GM13976 (cell line): ENCODE measurements at places on chromosomes 1 and 21.
A peak's percentile ranks its signal among the peaks of the same experiment; 100 is the strongest.

- DNase-seq, result no peak
Measured at GRCh38 chr1:182281541-182281940, 110.0 kb downstream of the GLUL start.

- DNase-seq, result no peak
Measured at GRCh38 chr1:11764519-11764918, 2.5 kb downstream of the C1orf167 start.

GRCh38 chr1:59687081-59687480 lies 127.7 kb upstream of the HOOK1 start:
- no peak for DNase-seq

DNA sequence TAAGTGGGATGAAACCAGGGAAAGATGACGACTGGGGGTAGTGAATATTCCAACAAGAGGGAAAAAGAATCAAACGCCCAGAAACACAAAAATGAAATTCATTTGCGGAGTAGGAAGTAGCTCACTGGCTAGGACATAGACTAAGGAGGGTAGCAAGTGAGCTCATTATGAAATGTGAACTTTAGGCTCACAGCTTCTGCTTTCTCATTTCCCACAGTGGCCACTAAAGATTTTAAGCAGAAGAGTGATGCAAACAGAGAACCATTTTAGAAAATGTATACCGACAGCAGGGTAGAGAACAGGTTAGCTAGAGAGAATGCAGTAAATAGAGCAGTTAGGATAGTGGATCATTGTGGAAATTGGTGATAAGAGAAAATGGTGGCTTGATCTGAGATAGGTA lies 3.5 kb downstream of the CD48 start:
- DNase-seq, result no peak

DNA sequence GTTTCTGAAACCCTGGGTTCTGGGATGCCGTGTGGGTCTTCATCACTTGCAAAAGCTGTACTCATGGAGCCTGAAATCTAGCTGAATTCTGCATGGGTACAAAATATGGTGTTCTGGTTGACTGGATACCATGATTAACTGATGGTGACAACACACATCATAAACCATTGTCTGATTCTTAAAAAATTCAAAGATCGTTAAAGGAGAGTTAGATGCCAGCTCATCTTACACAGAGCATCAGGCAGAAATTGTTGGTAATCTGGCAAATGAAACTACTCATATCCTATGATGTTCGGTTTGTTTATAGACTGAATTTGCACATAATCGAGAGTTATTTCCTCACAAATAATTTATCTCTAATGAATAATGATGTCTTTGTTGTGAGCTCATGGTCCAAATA lies 218.1 kb upstream of the PKN2 start:
- no peak for DNase-seq

DNA sequence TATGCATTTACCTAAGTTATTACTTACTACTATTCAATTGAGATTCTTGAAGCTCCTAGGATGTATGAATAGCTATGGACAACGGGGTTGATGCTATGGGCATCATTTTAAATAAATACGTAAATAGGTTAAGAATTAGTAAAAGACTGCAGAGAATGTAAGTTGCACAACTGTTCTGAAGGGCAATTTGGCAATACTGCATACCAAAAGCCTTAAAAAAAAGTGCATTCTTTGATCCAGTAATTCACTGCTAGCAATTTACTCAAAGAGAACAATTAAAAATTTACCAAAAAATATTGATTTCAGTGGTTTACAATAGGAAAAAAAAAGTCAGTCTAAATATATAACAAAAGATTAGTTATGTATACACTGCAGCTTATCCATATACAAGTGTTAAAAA lies 3.5 kb downstream of the ARPC5 start:
- DNase-seq, result no peak

DNA sequence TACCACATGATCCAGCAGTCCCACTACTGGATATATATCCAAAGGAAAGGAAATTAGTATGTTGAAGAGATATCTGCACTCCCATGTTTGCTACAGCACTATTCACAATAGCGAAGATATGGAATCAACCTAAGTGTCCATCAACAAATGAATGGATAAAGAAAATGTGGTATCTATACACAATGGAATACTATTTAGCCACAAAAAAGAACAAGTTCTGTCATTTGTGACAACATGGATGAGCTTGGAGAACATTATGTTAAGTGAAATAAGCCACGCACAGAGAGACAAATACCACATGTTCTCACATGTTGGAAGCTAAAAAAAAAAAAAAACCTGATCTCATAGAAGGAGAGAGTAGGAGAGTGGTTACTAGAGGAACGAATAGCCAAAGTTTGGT lies 17.7 kb downstream of the ATPAF1 start:
- no peak for DNase-seq

- DNase-seq, result no peak
Measured at GRCh38 chr1:119253366-119253765, 112.9 kb upstream of the WARS2 start.

- no peak for DNase-seq
Measured at GRCh38 chr1:92980732-92981647, 19.7 kb upstream of the DIPK1A start.

DNA sequence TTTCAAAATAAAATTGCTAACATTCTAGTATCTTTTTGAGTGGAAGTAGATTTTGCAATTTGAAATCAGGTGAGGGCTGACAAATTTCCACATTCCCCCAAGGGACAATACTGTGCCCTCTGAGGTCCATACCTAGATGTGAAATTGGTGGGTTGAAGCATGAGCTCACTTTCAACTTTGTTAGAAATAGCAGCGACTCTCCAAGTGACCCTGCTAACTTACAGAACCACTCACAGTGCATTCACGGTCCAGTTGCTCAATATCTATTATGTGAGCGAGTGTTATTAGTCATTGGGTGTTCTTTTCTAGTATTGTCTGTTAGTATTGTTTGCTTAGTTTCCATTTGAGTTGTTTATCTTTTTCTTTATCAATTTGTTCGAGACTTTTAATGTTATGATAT lies 53.6 kb upstream of the ASB17 start:
- peak; percentile 68 for DNase-seq

DNA sequence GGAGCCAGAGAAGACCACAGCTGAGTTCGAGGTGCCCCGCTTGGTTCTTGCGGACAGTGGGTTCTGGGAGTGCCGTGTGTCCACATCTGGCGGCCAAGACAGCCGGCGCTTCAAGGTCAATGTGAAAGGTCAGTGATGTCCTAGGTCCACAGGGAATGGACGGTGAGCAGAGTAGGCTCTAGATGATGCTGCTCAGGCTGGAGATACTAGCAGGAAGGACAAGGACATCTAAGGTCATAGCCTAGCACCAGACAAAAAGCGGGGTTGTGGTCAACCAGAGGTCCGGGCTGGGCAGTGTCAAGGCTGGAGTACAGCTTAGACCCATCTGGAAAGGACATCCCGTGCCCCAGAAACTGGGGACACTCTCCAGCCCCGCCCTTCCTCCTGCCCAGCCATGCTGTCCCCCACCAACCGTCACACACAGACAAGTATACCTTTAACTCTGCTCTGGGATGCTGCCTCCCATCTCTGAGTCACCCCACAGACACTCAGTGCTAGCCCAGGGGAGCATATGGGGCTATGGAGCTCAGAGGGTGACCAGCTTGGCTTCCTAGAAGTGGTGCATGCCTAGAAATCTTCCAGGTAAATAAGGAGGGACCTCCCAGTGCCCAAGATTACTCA lies 8.7 kb downstream of the TIE1 start:
- no peak for DNase-seq

DNA sequence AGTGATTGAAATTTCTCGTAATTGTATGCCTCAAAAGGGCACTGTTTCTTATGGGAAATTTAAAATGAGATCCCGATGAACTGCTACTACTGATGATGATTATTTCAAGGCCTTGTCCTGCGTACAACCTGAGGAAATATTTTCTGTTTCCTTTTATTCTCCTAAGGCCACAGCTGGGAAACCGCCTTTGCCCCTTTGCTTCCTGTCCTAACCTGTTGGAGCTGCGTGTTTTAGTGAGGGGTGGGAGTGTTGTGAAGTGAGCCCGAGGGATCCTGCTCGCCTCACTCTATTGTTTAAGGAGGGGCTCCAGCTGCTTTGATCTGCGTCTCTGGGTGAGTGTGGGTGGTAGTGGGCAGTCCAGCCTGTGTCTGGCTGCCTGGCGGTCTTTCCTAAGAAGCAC lies 14.4 kb downstream of the LAMC2 start:
- DNase-seq, result no peak

GRCh38 chr1:48807554-48808260 lies 31.0 kb upstream of the BEND5 start:
- no peak for DNase-seq

GRCh38 chr21:42748620-42749176 lies 95.3 kb downstream of the PDE9A start:
- DNase-seq, result no peak

- DNase-seq, result no peak
Measured at GRCh38 chr1:180598333-180598974, 33.4 kb upstream of the XPR1 start.

DNA sequence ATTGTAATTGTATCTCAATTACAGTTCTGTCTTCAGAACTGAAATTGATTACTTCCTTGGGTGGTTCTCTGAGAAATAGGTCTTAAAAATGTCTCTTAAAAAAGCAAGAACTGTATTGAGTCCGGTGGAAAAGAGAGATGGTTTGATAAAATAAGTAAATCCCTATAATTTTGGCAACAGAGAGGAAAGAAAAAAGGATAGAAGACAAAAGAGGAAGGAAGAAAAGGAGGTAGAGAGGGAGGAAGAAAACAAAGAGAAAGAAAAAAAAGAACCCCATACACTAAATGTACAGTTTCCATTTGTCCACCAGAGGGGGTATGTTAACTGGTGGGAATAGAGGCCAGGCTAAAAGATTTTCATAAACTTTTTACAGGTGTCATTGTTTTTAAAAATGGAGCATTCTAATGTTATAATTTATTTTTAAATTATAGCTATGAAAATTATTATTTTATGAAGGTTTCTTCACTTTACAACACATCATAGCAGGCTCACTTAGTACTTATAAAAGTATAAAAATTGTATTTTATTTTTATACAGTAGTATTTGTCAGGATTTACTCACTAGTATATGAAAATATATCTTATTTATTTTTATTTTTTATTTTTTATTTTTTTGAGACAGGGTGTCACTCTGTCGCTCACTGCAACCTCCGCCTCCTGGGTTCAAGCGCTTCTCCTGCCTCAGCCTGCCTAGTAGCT lies 2.1 kb upstream of the UBE2T start:
- peak; percentile 45 for DNase-seq

DNA sequence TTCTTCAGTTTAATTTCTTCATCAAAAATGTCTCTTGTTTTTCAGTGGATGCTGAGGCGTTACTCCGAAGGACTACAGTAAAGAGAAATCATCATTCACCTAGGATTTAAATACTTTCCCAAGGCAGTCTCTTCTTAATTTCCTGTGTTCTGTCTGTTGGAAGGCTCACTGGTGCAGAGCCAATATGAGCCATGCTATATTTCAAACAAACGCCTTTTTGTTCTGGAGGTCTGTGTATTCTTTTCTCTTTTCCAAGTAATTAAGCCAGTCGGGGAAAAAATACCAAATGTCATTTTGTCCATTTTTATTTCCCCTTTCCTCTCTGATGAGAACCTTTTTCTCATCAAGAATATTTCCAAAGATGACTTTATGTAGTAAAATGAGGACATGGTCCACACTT lies 206.5 kb downstream of the RWDD3 start:
- no peak for DNase-seq

DNA sequence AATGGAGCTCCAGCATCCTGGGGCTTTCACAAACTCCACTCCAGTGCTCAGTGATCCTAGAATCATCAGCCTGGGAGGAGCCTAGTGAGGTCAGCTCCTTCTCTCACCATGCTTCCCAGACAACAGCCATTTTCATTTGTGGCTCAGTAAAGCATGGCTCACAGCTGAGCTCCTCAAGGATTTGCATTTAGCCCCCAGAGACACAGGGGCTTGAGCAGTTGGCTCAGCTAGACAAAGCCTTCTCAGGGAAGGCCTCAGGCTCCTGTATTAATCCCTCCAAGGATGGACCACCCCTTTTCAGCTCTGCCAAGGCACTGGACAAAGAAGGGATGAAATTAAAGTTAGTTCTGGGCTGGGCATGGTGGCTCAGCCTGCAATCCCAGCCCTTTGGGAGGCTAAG lies 39.5 kb downstream of the ERI3 start:
- no peak for DNase-seq

- peak; percentile 43 for DNase-seq
Measured at GRCh38 chr1:16717336-16718098, 22.8 kb upstream of the RNU1-4 start.

- no peak for DNase-seq
Measured at GRCh38 chr1:115261496-115261895, 76.6 kb downstream of the NGF start.

- peak; percentile 79 for DNase-seq
Measured at GRCh38 chr1:43549921-43550597, 19.4 kb downstream of the PTPRF start.

DNA sequence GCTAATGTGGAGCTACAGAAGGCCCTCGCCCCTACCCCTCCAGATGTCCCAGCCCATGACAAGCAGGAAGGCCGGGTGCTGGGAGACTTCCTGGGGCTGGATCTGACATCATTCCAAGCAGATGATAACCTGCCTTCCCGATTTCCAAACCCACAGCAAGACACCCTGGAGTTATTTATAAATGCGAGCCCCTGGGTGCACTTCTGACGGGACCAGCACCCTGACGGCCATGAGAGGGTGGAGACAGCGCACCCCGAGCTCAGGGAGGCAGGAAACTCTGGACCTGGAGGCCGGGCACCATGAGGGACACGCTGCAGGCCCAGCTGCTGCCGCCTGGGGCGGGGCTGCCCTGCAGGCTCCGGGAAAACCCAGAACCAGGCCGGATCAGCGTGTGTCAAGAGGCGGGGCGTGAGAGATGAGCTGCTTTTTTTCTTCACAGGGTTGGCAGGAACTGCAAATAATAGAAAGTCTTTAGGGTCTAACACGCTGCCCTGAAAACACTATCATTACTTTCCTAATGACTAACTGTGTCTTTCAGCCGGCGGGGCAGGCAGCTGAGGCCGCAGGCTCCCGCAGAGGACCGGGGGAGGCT lies 2.5 kb upstream of the PCBP3 start:
- DNase-seq, result peak; percentile 59

DNA sequence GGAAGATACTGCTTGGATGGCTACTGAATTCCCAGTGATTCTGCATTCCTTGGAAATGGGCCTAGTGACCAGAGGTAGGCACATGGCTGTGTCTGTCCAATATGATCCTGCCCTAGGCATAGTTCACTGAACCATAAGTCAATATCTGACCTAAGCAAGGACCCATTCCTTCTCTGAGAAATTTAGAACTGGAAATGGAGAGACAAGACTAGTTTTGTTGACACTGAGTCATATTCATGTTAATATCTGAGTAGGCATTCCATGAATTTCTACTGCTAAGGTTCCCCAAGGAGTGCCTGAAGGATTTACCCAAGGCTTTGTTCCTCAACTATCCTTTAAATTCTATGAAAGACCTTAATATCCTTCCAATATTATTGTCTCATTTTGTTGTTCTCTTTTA lies 329.8 kb upstream of the BEND5 start:
- DNase-seq, result no peak

DNA sequence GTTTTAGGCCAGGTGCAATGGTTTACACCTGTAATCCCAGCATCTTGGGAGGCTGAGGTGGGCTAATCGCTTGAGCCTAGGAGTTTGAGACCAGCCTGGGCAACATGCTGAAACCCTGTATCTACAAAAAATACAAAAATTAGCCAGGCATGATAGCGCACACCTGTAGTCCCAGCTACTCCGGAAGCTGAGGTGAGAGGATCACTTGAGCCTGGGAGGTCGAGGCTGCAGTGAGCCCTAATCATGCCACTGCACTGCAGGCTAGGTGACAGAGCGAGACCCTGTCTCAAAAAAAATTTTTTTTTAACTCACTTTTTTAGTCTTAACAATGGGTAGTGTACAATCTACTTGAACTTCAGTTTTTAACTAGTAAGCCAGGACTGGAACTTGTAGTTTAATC lies 137.5 kb downstream of the HS2ST1 start:
- DNase-seq, result no peak
